ENCODE measurements at places on chromosomes 12 and 14.

DNA sequence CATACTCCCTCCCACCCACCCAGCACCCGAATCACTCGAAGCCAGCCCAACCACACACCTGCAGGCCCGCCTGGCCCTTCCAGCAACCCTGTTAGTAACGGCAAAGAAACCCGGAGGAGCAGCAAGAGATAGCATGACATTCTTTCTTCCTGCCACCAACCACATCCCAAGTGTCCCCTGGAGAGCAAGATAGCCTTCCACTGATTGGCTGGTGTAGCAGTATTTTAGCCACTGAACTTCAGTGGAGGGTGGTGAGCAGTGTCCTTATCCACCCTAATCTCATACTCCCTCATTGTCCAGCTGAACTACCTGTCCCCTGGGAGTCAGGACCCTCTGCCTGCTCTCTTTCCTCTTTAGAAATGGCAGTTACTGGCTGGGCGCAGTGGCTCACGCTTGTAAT is 769 bp upstream of the SLC39A5 start:
- no peak for DNase-seq

DNA sequence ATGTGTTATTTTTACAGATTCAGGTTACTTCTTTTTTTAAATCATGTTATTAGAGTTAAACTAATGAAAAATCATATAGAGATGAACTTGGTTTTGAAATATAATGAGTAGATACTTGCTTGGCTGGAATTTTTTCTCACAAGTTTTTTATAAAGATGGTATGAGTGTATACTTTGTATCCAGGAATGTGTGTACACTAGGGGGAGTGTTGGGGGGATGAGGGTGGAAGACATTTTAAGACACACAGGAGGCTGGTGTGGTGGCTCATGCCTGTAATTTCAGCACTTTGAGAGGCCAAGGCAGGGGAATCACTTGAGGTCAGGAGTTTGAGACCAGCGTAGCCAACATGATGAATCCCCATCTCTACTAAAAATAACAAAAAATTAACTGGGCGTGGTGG is 23.2 kb downstream of the PPM1A start:
- DNase-seq, result no peak

DNA sequence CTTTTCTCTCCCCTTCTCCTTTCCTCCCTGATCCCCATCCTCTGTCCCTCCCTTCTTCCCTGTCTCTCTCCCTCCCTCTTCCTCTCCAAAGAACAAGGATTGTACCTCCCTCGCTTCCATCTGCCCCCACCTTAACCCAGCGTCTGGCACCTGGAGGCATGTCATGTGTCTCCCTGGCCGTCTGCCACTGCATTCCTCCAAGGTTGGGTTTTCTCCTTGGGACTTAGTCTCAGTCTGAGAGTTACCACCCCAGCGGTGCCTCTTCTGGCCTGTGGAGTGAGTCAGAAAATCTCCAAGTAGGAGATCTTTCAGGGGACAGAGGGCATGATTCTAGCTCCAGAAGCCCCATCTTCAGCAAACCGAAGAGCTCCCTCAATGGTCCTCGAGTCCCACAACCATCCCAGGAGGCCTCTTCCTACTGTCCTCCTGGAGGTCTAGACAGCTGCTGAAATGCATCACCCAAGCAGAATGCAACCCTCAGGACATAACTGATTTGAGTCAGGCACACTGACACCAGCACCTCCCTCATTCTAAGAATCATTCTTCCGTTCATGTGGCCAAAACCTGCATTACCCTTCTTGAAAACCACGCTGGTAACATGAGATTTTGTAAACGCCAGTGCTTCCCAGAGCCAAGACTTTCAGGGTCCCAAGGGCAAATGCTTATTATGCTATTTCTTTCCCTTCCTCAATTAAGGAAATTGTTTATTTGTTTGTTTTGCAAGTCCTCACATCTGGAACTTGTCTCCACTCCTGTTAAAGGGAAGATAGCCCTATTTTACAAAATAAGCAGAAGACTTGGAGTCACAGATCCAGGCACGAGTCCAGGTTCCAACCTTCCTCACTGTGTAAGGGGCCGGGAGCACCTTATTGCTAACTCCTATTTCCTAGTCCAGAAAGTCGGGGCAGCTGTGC is 463.2 kb downstream of the BCL11B start:
- no peak for DNase-seq

DNA sequence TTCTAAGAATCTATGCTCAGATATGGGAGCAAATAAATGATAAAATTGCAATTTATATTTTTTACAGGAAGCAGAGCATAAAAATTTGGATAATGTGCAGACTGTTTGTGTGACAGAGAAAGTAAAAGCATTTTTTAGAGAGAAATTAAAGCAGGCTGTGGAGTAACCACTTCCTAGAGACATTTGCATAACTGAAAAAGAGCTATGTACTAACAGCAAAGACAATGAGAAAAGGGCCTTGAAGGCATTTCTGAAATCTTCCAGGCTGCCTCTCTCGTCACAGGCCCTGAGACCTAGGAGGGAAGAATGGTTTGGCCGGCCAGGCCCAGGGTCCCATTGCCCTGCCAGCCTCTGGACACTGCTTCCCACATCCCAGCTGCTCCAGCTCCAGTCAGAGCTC is 247.2 kb downstream of the ALX1 start:
- DNase-seq, result no peak

GRCh38 chr12:19055589-19055988 is 73.9 kb upstream of the PLEKHA5 start:
- DNase-seq, result no peak

GRCh38 chr12:106144847-106145246 is 6.1 kb upstream of the NUAK1 start:
- no peak for DNase-seq

All from Caki2 (cell line).